ENCODE measurements at places on chromosomes 6 and 20. TPM values are rescaled to one million over a fixed set of nuclear protein-coding genes. Genes with fewer than 3 reads are reported as not detected.
A peak's percentile ranks its signal among the peaks of the same experiment; 100 is the strongest.

Gene PKIG
- total RNA-seq, result 100 TPM

Gene VIP
- not detected for total RNA-seq

Gene AIF1
- total RNA-seq, result not detected

Gene CPXM1
- 129 TPM for total RNA-seq

Gene DLL1
- total RNA-seq, result 4.7 TPM

Gene NR2E1
- not detected for total RNA-seq

Gene RUNX2
- total RNA-seq, result 1.9 TPM

Gene FYN
- 90.5 TPM for total RNA-seq

Gene MYB
- 0.56 TPM for total RNA-seq

Gene LPA
- total RNA-seq, result not detected

Gene OPN5
- total RNA-seq, result 0.14 TPM

Gene STMND1
- total RNA-seq, result not detected

Gene NRSN2
- total RNA-seq, result 190 TPM

Gene SAMD10
- total RNA-seq, result 20.3 TPM

Gene OOEP
- total RNA-seq, result not detected

- no peak for DNase-seq
Measured at GRCh38 chr6:80402266-80402665, 295.8 kb downstream of the BCKDHB start.

DNA sequence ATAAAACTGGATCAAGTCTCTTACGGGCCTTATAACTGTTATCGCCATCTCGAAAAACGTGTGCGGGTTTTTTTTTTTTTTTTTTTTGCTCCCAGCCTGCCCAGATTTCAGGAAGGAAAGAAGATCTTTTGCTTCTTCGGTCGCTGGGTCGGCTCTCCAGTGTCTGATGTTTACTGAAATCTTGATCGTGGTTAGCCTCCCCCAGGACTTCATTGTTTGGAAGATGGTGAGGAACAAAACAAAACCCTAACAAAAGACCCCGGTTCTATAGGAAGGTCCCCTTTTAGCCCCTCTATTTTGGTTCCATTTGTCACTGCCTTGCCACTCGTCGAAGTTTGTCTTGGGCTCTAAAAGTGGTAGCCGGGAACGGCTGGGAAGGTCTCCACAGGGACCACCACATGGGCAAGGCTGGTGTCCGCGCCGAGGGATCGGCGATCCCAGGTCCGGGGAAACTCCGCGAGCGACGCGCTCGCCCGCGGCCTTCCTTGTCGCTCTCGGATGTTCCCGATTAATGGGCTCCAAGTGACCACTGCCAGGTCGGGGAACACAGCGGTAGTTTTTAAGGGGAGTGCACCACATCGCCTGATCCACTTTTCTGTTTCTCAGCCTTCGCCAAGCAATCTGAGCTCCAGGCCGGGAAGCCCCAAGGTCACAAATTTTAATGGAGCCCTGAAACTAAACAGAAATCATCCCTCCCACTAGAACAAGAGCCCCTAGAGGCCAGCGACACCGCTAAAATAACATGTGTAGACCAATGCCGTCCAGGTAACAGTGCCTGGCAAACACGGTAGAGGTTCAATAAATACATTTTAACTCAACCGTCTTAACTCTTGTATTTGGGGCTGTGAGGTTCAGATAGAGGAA lies 27.0 kb downstream of the TRIM27 start:
- DNase-seq, result peak; percentile 74

- no peak for DNase-seq
Measured at GRCh38 chr6:17968876-17969275, 18.6 kb downstream of the KIF13A start.

DNA sequence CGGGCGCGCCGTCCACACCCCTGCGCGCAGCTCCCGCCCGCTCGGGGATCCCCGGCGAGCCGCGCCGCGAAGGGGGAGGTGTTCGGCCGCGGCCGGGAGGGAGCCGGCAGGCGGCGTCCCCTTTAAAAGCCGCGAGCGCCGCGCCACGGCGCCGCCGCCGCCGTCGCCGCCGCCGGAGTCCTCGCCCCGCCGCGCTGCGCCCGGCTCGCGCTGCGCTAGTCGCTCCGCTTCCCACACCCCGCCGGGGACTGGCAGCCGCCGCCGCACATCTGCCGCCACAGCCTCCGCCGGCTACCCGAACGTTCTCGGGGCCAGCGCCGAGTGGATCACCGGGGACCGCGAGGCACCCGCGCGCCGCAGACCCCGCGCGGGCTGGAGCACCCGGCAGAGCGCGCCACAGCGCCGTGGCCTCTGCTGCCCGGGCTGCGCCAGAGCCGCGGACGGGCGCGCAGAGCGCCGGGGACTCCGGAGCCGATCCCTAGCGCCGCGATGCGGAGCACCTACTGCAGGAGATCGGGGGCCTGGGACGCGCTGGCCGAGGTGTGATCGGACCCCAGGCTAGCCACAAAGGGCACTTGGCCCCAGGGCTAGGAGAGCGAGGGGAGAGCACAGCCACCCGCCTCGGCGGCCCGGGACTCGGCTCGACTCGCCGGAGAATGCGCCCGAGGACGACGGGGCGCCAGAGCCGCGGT lies at the start of gene BMP2:
BMP2 (plus strand) TSS at position 151 of the 692 bp plus-strand sequence. CDS start 2,441 bp downstream, outside the sequence.
- peak; percentile 91 for DNase-seq

GRCh38 chr6:5762561-5762968 lies 244.2 kb downstream of the NRN1 start:
- no peak for DNase-seq

- DNase-seq, result no peak
Measured at GRCh38 chr20:63441136-63442099, 31.0 kb downstream of the KCNQ2 start.

- no peak for DNase-seq
Measured at GRCh38 chr6:2919401-2919800, 16.3 kb upstream of the SERPINB9 start.

DNA sequence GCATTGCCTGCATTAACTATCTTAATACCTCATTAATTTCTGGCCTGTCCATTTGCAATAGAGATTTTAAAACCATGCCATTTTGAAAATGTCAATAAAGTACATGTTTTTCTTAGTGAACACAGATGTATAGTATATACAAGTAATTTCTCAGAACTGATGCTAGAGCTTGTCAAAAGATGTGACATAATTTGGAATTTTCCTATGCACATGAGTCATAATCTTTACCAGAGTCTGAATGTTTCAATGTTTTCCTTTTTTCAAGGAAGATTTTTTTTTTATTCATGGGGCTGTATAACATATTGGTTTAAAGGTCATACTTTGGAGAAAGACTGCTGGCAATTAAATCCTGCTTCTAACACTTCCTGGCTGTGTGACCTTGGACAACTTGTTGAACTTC lies 1347.5 kb upstream of the ADGRB3 start:
- no peak for DNase-seq

GRCh38 chr20:56362833-56363413 lies 4.1 kb downstream of the FAM210B start:
- no peak for DNase-seq

DNA sequence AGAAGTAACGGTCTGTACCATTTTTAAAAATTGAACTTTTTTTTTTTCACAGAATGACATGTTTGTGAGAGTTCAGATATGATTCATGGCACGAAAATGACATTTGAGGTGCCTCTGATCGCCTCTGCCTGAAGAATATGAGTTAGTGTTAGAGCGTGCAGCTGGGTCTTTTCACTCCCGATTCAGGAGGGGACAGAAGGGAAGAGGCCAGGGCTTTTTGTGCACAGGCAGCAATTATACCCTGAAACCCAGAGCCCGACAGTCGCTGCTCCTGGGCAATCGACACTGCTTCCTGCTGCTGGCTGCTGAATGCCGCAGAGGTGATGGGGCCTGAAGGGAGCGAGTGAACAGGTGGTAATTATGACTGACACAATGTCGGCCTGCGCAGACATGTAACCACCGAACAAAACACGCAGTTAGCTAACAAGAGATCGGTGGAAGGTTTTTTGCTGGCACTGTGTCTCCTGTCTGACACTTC lies 652.0 kb upstream of the NOX3 start:
- DNase-seq, result no peak

- DNase-seq, result no peak
Measured at GRCh38 chr6:75331151-75331550, 46.6 kb upstream of the TMEM30A start.

DNA sequence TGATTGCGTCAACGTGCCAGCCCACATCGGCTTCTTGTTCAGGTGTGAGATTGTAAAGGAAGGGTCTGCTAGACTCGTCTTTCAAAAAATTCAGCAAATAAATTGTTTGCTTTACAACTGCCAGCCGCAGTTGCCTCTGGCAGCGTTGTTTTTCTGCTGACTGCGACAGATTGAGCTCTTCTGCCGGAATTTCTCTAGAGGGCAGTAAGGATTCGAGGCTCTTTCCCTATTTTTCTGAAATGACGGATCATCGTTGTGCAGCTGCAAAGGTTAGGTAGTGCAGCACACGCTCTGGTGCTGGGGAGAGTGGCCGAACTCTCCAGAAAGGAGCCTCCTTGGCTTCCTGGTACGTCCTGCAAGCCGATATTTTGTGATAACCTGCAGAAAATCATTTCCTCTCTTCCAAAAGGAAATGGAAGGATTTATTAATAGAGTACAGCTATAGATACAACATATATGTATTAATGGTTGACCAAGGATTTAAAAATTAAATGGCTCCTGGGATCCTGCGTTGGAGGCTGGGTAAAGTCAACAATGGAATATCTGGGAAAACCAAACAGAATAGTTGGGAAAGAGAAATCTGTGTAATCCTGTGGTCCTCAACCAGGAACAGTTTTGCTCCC lies 121.9 kb upstream of the ZFP64 start:
- DNase-seq, result peak; percentile 60

- no peak for DNase-seq
Measured at GRCh38 chr6:137045222-137045789, 541 bp upstream of the IL20RA start.

DNA sequence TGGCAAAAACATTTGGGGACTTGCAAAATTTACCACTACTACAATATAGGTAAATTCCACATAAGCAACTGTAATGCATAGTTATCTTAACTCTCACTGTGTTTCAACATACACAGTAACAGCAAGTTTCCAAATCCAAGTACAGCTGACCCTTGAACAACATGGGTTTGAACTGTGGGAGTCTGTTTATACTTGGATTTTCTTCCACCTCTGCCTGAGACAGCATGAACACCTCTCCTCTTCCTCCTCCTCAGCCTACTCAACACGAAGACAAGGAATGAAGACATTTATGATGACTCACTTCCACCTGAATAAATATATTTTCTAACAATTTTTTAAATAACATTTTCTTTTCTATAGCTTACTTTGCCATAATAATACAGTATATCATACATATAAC lies 25.6 kb downstream of the MAN1A1 start:
- no peak for DNase-seq

GRCh38 chr6:3312604-3313231 lies 54.0 kb downstream of the PSMG4 start:
- no peak for DNase-seq

DNA sequence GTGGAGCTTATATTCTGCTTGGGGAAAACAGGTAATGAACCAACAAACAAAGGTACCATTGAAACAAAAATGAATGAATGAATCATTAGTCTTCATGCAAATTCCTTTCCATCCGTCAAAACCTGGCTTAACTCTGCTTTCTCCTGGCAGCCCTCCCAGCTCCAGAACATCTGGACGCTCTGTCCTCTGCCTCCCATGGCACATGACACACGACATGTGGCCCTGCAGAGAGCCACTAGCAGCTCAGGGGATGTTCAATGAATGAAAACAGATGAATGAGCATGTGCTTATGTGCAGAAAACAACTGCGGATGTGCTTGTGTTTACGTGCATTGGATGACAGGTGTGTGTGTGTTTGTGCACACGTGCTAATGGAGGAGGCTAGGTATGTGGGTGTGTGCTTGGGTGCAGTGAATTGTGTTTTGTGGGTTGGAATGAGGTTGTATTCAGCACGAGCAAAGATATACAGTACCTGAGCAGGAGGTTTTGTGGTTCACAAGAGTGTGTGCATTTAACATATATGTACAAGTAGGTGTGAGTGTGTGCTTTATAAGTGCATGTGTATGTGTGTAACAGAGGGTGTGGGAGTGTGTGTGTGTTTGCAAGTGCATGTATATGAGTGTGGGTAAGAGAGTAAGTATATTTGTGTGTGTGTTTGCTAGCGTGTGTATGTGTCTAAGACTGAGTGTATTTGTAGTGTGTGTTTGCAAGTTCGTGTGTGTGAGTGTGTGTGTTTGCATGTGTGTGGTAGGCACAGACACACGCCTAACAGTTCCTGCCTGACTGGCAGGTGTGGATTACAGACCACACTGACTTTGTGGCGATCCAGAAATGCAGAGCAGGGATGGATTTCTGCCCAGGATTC lies 374.1 kb upstream of the SULF2 start:
- DNase-seq, result peak; percentile 25

GRCh38 chr6:160226118-160226591 lies 32.5 kb downstream of the SLC22A2 start:
- no peak for DNase-seq

- DNase-seq, result no peak
Measured at GRCh38 chr6:46556053-46556452, 64.8 kb upstream of the RCAN2 start.

DNA sequence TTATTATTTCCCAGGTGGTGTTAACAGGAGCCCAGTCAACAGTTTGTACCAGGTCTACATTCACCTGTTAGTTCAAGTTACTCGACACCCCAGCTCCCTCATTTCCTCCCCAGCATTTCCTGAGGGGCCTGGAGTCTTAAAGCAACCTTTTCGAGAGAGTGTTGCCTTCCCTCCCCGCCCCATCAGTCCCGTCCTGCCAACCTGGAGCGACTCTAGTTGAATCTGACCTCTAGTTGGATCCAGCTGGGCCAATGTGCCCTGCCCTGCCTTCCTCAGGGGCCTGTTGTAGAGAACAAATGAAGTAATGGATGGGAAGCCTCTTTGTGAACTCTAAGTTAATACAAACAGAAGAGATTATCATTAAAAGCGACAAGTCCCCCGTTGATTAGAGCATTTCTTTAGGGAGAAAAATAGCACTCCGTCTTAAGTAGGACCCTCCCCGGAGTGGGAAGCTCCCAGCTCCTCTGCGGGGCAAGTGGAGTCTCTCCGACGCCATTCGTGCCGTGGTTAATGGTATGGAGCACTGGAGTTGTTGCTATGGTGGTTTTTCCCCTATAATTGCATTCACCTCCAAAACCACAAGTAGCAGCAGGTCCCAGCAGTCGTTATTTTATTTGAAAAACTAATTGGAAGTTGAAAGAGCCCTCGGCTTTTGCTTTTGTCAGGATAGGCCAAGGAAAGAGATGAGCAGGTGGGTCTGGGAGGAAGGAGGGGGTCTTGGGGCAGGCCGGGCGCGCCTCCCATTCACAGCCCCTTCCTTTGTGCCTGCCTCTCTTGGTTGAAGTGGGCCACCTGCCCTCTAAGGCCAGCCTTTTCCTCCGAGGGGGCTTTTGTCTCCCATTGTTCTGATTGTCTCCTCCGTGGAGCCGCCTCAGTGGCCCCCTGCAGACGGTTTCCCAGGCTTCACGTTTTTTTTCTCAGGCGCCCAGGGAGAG lies 16.1 kb downstream of the GHRH start:
- DNase-seq, result no peak

DNA sequence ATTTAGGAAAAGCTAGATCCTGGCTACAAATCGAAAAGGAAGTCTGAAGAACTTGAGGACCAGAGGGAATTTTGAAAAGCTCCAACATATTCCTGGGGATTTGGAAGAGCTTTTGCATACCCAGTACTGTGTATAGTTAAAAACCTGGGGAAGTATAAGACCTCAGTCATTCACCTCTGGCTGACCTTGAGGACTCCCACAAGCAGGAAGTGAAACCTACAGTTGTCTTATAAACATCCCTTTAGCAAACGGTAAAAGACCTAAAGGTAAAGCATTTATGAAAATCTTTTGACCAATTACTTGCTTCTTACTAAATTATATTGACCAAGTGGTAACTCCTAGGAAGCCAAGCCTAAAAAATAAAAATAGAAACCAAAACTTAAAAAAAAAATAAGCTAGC lies 175.0 kb downstream of the HAO1 start:
- DNase-seq, result no peak

- no peak for DNase-seq
Measured at GRCh38 chr20:53874706-53875105, 195.7 kb downstream of the BCAS1 start.

GRCh38 chr6:109448615-109449014 lies 7.0 kb downstream of the MICAL1 start:
- no peak for DNase-seq

All from cardiac muscle cell (in vitro differentiated cells and primary cell).